ENCODE measurements at places on chromosomes 6 and 20.

- DNase-seq, result no peak
Measured at GRCh38 chr6:62763125-62763912, 447.9 kb upstream of the FKBP1C start.

DNA sequence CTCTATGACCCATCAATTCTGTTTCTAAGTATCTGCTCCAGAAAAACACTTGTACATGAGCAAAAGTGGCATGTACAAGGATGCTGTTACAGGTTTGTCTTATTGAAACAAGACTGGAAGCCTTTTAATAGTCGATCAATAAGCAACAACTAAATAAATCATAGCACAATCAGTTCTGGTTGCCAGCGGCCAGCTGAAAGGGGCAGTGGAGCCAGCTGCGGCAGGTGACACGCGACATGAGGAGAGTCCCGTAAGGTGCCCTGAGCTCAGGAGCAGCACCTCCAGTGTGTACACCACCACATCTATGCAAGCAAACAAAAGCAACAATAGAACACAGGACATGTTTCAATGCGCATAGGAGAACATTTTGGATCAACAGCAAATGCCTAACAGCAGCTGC, 20.7 kb upstream of the NNAT start:
- no peak for DNase-seq

DNA sequence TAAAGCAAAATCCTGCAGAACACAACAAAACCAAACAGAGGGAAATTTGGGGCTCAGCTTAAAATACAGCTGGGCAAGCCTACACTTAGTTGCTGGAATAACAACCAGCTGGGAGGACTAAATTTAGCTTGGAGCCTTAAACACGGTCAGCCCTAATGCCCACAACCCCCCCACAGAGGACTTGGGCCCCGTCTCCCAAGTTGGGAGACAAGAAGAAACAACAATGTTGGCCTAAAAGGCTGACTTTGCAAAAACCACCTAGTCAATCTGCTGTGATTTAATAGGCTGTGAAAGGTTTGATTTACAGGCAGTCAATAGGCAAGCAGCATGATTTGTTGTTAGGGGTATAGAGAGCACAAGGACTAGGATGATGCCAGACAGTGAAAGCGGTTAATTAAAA, 40.3 kb upstream of the ARMC2 start:
- DNase-seq, result no peak

DNA sequence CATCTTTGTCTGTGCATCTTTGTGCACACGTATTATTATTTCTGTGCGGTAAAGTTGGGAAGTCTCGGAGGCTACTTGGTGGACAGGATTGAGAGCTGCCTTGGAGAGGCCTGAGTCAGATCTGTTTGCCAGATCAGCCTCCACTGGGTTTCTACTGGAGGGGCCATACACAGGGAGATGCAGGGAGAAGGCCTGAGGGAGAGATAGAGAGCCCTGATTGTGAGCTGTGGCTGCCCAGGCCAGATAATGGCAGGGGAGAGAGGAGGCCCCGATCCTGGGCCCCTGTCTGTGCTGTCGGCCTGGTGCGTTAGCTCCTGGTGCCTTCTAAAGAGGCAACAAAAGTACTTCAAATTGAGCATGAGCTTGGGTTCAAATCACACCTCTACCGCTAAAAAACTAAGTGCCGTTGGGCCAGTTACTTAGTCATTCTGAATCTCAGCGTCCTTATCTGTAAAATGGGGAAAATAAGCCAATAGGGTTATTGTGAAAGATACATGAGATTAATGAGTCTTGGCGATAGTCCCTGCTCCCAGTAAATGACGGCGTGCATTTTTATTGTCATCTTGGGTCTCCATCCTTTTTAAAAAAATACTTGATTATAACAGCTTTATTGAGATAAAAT, 27.6 kb upstream of the ADA start:
- DNase-seq, result no peak

DNA sequence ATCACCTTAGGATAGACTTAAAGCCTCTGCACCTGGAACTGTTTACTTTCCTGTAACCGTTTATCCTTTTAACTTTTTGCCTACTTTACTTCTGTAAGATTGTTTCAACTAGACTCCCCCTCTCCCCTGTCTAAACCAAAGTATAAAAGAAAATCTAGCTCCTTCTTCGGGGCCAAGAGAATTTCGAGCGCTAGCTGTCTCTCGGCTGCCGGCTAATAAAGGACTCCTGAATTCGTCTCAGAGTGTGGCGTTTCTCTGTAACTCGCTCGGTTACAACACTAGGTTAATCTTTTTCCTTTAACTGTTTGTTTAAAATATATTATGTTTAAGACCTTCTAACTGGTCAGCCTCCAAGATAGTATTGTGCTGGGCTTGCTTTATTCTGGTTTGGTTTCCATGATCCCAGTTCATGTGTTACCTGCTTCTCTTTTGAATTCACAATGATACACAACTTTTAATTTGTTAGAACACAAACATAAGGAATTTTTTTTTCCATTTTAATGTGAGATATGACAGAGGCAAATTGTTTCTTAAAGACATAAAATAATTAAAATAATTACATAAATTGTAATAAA, 8.7 kb upstream of the NQO2 start:
- DNase-seq, result no peak

- no peak for DNase-seq
Measured at GRCh38 chr6:167098825-167099225, 24.1 kb upstream of the CCR6 start.

DNA sequence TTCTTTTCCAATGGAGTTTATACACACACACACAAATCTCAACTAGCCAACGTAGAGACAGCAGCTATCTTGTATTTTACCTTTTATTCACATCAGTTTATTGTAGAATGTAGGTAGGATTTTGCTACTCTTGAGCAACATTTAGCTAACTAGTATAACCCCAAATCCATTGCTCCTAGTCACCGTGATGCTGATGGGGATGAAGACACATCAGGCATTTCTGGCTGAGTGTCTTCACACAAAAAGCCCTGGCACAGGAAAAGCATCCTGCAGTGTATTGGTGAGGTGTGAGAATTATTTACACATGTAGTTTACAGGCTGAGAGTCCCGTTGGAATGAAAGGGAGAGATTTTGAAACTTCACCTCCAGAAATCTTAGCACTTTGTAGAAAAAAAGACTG, 65.9 kb upstream of the FBXL4 start:
- DNase-seq, result peak; percentile 14

DNA sequence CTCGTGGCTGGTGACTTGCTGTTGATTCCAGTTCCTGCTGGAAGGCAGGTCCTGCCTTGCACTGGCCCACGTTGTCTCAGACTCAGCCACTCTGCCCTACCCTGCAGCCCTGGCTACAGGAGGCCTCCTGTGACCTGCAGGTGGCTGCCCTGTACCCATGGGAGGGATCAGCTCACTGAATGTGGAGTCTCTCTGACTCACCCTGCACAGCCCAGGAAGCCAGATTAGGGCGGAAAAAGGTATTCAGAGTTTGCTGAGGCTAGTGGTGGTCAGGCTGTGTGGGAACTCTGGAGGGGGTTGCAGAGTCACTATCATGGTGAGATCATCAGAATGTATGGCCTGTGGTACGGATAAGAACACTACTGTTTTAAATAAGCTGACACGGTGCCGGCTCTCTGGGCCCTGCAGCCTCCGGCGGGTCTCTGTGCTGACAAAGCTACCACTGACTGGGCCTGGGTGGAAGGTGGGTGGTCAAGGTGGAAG, 24.7 kb upstream of the PYGB start:
- DNase-seq, result peak; percentile 95

- DNase-seq, result no peak
Measured at GRCh38 chr6:25334793-25335192, 55.6 kb downstream of the CARMIL1 start.

DNA sequence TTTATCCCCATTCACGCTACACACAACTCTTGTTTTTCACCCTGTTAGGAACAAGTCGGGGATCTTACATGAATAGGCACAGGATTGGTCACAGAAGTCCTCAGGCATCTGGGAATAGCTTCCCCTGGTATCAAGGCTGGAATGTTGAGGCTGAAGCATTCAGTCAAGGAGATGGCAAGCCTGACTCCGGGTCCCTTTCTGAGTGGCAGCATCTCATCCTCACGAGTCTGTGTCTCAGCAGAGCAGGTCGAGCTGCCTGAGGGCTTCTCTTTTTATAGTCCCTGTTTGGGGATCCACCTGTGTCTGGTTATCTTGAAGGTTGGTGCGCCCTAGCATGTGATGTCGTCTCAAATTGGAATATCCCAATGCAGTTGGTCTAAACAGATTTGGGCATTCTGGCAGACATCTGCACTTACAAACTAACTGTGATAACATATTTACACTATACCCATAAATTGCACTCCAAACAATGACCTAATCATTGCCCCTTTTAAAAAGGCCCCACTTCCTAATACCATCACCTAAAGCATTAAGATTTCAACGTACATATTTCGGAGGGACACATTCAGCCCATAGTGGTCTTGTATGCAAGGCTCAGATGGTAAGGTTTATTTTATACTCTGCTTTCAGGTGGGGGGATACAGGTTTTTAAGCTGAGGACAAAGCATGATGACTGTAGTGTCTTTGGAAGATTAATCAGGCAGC, 112.7 kb upstream of the CLDN20 start:
- no peak for DNase-seq

- no peak for DNase-seq
Measured at GRCh38 chr20:4455301-4455701, 266.4 kb upstream of the PRND start.

DNA sequence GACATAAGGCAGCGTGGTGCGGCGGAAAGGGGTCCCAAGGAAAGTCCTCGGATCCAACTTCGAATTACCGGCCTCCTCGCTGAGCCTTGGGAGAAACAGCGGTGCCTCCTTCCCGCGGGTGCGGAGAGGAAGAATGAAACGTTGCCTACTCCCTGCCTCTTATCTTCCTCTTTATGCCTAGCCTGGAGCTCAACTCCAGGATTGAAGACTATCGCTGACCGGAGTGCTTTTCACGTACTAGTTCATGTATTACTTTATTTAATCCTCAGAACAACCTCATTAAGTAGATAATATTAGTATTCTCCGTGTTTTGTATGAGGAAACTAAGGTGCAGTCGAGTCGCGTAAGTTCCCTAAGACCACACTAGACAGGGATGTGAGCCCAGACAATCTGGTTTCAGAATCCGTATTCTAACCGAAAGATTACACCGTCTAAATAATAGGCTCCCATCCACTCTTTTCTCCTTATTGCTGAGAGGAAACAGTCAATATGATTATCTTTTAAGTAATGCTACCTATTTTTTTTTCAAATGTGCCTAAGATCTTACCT, 793 bp upstream of the PDSS2 start:
- no peak for DNase-seq

DNA sequence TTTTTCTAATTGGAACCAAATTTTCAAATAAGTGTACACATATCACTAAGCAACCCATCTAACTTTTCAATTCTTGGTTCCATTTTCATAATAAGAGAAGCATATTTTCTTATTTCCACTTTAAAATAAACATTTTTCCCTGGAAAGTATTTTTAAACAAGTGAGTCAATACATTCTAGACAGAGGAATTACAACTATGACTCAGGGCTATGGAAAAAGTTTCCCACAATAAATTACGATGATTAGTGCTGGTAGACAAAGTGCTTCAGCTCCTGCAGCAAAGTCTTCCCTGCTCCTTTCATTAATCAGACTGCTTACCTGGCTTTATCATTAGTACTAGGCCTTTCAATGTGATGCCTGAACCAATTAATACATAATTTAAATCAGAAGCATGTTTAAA, 322.5 kb downstream of the HACE1 start:
- DNase-seq, result peak; percentile 83

DNA sequence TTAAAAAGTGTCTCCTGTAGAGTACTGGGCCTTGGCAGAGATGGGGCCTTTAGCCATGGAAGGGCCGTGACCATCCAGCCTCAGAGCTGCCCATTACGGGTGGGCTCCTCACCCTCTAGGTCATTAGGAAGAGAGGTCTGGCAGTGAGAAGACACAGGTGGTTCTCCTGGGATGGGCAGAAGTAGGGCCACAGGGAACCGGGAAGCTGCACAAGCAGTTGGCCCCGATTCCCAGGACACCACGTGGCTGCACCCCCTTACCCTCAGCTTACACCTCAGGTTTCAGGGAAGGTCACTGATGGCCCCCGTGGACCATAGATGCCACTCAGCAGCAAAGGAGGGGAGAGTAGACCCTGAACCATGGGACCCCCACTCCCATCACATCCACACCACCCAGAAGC, 1.6 kb downstream of the RAET1G start:
- DNase-seq, result no peak

DNA sequence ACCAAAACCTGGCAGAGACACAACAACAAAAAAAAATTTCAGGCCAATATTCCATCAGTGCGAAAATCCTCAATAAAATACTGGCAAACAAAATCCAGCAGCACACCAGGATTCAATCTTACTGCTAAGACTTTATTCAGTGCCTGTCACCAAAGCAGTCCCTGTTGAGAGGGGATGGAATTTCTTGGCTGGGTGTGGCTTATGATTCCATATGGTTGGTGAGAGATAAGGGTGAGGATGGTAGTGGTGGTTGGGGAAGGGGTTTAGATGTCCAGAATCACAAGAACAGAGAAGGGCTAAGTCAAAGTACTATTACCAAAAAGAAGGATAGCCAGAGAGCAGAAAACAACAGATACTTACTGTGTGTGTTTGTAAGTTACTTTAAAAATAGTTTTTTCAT, 152.8 kb upstream of the SLC35B3 start:
- no peak for DNase-seq

DNA sequence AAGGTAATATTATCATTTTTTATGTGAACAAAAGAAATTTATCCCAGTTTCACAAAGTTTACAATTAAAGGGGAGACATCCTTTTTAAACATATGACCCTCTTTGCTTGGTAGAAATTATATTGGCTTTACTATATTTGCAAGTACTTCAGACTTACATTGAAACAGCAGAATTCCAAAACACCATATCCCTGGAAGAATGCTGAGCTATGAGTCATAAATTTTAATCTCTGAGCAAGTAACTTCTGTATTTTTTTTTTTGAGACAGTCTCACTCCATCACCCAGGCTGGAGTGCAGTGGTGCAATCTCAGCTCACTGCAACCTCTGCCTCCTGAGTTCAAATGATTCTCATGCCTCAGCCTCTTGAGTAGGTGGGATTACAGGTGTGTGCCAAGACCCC, 240.4 kb downstream of the TBC1D32 start:
- DNase-seq, result peak; percentile 64

DNA sequence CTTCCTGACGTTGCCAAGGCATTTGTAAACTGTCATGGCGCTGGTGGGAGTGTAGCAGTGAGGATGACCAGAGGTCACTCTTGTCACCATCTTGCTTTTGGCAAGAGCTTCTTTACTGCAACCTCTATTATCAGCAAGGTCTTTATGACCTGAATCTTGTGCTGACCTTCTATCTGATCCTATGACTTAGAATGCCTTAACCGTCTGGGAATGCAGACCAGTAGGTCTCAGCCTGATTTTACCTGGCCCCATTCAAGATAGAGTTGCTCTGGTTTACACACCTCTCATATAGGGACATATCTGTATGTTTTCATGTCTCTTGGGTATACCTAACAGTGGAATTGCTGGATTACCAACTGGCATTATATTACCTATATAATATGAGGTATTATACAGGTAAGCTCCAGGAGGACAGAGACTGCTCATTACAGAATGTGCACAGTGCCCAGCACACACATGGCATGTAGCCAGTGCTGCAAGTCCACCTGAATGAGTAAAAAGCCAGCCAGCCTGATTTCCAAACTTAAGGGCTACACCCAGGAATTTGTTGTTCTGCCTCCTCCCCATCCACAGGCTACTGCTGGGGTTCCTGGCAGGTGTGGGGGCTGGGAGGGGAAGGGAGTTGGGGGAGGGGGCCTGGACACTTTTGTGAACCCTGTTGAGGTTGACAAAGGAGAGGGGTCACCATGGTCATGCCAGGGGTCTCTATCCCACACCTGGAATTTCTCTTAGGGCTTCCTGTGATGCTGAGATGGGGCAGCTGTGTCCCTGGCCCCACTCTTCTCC, 35.2 kb upstream of the BLCAP start:
- no peak for DNase-seq
